Fibroblast of skin of right biceps (primary cell): ENCODE measurements at places on chromosomes 1 and 21.
A peak's percentile ranks its signal among the peaks of the same experiment; 100 is the strongest.

GRCh38 chr1:218802799-218803198 is 370.9 kb upstream of the LYPLAL1 start:
- no peak for DNase-seq

DNA sequence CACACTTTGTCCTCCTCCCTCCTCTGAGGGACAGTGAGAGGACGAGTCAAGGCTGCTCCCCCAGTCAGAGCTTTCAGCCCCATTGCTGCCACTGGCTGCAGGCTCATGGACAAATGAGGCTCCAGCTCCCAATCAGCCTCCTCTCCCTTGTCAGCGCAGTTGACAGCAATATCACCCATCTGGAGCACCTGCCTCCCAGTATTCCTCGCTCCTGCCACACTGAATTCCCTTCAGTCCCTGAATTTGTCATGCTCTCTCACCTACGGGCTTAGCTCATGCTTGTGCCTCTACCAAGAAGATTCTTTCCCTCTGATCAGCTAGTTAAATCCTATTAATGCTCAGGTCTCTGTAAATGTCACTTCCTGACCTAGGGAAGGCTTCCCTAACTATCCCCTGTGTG is 54.4 kb upstream of the SYT6 start:
- DNase-seq = no peak

DNA sequence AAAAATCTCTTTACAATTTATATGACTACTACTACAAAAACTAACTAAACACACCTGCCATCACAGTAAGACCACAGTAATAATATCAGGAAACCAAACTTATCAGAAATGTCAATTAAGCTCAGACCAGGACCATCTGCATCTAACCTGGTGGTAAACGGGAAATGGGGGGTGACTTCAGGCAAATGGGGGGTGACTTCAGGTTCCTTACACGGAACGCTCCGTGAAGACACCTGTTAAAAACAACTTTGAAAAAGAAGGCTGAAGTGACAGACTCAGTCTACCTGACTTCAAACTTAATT is 15.8 kb downstream of the PRDM15 start:
- DNase-seq = no peak

DNA sequence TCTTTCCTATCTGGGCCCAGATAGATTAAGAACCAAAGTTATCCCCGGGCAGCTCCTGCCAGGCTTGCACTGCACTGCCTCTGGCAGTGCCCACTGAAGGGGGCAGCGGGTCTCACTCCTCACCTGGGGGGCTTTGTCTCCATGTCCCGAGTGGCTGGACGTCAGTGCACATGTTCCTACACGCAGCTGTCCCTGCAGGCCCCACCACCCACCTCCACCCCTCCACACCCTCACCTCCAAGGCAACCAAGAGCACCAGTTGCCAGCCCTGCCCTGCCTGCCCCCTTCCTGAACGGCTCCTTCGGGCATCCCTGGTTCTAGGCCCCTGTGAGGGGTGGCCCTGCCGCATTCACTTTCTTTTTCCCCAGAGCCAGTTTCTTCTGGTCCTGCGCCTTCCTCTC is 147.2 kb downstream of the PEX14 start:
- DNase-seq = no peak

- DNase-seq = no peak
These were observed 768 bp downstream of the EDARADD start for GRCh38 chr1:236394879-236395229.

GRCh38 chr1:180028864-180029263 is 74.3 kb downstream of the CEP350 start:
- no peak for DNase-seq

DNA sequence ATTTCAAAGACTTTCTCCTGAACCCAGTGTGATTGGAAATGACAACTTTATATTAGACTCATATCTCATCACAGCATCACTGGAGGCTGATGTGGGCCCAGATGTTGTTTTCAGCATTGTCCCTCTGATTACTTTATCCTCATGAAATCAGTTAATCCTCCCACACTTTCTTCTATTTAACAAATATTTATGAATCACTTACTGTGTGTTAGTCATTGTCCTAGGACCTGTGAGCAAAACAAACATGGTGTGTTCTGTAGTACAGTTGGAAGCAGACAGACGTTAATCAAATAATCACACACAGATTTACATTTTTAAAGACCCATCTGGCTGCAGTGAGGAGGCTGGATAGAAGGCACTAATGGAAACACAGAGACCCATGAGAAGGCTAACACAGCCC is 383.7 kb downstream of the PRDM2 start:
- no peak for DNase-seq

DNA sequence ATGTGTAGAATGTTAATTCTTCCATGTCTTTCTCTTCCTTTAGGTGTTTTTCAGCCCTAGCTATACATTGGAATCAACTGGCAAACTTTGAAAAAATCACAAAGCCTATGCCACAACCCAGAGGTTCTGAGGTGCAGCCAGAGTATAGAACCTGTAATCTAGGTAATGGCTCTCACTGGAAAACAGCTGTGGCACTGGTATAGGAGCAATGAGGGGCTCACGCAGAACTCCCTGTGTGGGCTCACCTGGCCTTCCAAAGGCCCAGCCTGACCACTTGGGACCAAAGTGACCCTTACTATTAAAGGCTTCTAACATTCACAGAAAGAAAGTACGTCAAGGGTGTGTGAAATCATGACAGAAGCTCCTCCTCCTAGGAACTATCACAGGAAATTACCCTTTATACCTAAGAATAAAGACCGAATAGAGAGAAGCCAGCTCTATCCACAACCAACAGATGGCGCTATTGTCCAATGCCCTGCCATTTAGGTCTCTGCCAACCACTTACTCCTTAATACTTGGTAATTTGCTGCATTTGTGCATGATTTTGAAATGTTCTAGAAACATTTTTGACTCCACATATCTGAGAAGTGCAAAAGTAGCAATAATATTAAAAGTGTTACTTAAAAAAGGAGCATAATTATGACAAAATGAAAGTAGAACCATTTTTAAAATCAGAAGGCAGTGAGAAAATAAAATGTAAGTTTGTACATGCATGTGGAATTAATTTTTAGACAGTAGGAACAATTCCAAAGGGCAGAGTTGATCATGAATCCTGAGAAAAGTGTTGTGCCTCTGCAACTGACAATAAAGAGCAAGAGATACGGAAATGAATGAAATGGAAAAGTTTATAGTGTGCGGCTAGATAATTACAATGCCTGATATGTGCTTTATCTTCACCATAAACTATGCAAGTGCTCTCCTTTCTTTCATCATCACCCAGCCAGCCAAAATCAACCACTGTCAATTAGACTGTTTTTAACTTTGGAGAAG is 93.1 kb upstream of the HAO2 start:
- peak; percentile 71 for DNase-seq

- no peak for DNase-seq
These were observed 1634.1 kb downstream of the PLA2G4A start for GRCh38 chr1:188462837-188463236.

- DNase-seq = no peak
These were observed 349.0 kb downstream of the SIPA1L2 start for GRCh38 chr1:232280910-232281309.

DNA sequence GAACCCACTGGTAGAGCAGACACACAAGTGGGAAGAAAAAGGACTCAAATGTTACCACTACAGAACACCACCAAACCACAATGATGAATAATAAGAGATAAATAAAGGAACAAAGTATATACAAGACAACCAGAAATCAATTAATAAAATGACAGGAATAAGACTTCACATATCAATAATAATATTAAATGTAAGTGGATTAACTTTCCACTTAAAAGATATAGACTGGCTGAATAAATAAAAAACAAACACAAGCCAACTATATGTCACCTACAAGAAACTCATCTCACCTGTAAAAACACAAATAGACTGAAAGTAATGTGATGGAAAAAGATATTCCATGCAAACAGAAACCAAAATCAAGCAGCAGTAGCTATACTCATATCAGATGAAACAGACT is 6.9 kb upstream of the CLIC6 start:
- no peak for DNase-seq

- DNase-seq = no peak
These were observed 62.6 kb downstream of the CDC14A start for GRCh38 chr1:100414693-100415497.

GRCh38 chr1:89927049-89927448 is 67.9 kb upstream of the ZNF326 start:
- DNase-seq = no peak

- DNase-seq = peak; percentile 78
These were observed 158.1 kb downstream of the RUNX1 start for GRCh38 chr21:34890724-34891612.

GRCh38 chr1:185929776-185930175 is 195.6 kb downstream of the HMCN1 start:
- DNase-seq = peak; percentile 73

GRCh38 chr1:209190591-209191261 is 392.8 kb upstream of the CAMK1G start:
- DNase-seq = peak; percentile 55

DNA sequence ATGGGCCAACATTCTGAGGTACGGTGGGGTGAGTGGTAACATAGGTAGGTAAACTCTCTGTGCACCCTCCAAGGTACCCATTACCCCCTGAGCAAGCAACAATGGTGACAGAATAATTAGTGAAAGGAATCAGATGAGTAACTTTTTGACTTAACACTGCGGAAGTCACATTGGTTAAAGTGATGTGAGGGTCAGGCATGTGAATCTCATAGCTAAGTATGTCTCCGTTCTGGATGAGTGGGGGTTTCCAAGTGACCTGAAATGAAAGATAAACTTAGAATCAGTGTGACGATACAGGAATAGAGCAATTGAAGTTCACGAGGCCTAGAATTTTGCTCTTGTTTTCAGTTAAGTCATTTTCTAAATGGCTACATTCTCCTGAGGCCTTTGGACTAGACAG is 311.7 kb downstream of the KCTD3 start:
- no peak for DNase-seq

GRCh38 chr1:203299169-203299568 is 6.2 kb upstream of the BTG2 start:
- DNase-seq = no peak

DNA sequence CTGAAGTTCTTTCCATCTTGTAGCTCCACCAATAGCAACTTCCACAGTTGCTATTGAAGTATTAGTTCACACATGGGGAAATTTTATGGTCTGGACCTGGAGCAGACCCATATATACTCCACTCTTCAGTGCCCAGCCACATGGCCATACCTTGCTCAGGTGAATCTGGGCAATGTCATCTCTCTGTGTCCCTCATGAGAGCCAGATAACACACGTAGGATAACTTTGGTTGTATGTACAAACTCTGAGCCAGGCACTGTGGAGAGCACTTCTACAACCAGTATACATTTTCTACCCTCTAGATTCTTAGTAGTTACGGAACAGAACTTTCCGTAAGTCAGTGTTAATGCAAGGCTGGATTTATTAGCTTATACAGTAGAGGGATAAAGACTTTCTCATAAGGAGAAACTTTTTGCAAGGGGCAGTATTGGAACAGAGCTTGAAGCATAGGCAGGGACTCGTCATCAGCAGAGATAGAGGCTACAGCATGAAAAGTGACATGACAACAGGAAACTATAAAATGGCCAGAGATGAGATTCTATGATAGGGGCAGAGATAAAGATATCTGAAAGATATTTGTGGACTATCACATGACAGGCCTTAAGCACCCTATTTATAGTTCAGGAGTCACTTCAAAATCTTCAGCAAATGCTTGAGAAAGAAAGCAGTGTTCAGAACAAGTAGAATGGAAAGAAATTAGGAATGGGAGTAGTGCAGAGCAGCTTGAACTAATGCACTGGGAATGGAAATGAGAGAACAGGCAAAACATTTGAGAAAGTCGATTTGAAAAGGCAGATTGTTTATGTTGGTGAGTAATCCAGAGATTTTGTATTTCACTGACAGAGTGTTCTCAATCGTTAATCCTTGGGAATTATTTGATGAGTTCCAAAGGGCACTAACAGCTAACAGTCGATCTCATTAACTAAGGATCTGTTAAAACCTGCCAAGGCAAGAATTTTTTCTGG is 481.8 kb downstream of the USP25 start:
- DNase-seq = peak; percentile 17

- peak; percentile 59 for DNase-seq
These were observed 104.1 kb downstream of the CSMD2 start for GRCh38 chr1:34060901-34061415.

DNA sequence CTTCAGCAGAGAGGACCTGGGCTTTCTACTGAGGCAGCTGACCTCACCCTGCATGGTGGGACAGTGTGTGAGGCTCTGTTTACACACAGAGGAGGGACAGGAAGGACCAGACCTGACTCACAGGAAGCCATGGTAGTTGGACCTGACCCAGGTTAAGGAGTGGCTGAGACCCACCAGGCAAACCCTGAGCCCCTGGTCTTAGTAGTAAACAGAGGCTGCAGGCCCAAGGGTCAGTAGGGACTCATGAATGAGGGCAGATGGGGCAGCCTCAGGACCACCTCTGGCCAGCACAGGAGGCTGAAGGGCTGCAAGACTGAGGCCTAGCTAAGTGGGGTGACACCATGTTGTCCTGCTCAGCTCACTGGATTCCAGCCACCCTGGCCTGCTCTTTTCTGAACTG is 273.2 kb downstream of the GRIK3 start:
- no peak for DNase-seq

DNA sequence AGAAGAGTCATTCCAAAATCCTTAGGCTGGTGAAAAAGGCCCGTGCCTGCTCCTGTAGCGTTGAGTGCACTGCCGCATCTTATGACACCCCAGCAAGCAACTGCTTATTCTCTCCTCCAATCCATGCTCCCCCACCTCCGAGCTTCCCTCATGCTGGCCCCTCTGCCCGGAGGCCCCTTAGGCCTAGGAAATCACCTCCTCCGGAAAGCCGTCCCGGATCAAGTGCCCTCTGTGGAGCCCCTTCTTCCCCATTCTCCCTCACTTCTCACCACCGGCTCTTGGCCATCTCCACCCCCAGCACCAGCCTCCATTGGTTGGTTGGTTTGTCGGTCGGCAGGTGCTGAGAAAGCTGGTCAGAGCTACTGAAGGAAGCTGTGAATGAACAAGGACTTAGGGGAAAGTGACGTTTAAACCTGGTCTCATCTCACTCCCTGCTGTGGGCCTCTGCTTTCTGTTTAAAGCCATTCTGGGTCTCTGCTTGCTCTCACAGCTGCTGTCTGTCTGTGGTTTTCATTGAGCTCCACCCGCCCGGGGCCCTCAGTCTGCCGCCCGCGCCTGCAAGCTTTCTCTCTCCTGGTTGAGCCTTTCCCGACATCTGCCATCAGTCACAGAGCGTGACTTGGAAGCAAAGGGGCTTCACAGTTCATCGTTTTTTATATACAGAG is 122.2 kb downstream of the KCNN3 start:
- no peak for DNase-seq

DNA sequence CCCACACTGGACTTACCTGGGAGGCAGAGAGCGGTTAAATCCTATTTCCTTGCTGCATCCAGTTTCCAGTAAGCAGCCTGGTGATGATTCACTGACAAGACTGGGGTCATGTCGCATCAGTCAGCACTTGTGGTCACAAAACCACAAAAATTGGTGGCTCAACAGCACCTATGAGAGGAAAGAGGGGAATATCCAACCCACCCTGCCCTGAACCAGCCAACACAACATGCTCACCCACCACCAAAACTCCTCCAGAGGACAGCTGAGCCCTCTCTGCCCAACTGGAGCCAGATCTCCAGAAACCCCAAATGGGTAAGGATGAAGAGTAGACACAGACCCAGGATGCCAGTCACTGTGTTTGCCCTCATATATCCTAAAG is 64.0 kb downstream of the CD46 start:
- peak; percentile 80 for DNase-seq
